Stimulated activated CD8-positive, alpha-beta memory T cell treated with anti-CD3 and anti-CD28 coated beads, Interleukin-12 subunit alpha, Interleukin-12 subunit beta, amount 100 ng/mL, for 4 hours (primary cell): ENCODE measurements at places on chromosomes 2 and 18.

DNA sequence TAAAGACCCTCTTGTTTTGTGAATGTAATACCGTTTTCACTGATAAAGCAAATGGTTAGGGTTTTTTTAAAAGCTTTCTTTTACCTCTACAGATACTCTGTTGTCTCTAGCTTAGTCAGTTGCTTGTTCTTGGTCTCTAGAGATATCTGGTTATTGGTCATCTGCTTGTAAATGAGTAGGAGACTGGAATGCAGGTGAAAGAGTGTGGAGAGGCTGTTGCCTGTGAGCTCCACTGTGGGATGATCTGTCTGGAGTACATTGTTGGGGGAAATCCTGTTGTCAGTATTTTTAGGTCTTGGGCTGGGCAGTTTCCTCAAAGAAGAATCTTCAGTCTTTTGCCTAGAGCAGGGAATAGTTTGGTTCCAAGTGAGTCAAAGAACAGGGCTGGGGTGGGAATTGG lies 67.7 kb downstream of the SMCHD1 start:
- DNase-seq, result no peak

DNA sequence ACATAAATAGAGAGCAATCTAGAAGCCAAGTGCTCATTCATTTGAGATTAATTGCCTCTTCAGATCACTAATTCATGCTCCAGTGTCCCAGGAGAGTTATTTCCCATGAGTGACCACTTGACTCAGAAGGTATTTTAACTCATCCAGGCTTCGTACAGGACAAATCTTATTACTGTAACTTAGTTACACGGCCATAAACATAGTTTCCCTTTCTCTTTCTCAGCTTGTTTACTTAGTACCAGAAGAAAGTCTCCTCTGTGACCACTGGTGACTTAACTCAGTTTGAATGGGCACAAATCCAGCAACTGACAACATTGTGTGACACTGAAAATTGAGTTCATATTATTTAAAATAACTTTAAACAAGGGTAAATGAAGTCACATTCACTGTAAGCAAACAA lies 25.3 kb downstream of the MMADHC start:
- no peak for DNase-seq

DNA sequence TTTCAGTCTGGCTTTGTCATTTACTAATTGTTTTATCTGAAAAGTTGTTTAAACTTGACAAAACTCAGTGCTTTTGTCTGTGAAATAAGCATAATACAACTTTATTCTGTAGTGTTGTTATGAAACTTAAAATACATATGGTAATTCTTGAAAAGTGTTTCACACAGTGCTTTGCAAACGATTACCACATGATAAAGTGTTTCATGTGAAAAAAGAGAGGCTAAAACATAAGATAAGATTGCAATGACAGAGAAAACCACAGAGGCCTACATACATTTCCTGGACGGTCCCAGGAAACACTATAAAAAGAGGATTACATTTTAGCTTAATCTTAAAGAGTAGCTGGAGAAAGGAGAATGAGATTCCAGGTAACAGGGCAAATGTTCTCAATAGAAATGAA lies 1934.6 kb upstream of the LRRTM1 start:
- no peak for DNase-seq

DNA sequence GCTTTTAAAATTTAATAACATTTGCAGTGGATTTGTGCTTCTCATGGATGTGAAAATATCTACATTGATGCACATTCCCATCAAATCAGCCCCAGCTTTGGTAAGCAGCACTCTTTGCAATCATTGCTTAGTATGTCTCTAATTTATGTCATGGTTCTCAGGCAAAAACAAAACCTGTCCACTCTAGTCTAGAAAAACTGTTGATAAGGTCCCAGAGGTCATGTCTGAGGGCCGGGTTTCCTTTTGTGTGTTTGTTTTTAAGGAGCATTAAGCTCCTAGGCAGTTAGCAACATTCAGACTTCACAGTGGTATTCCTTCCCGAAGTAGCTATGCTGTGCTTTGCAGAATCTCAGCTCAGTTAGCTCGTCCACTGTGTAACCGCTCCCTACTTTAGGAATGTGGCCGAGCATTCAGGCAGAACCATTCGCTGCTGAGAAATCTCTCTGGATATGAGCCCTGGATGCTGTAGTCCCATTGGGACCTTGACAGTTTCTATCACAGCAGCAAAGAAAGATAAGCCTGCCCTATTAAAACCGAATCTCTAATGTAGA lies 4.0 kb downstream of the DIPK1C start:
- no peak for DNase-seq

GRCh38 chr2:130756874-130757668 lies 1.7 kb downstream of the AMER3 start:
- no peak for DNase-seq
